Fibroblast of pulmonary artery (primary cell): ENCODE measurements at places on chromosomes 16 and 17.

DNA sequence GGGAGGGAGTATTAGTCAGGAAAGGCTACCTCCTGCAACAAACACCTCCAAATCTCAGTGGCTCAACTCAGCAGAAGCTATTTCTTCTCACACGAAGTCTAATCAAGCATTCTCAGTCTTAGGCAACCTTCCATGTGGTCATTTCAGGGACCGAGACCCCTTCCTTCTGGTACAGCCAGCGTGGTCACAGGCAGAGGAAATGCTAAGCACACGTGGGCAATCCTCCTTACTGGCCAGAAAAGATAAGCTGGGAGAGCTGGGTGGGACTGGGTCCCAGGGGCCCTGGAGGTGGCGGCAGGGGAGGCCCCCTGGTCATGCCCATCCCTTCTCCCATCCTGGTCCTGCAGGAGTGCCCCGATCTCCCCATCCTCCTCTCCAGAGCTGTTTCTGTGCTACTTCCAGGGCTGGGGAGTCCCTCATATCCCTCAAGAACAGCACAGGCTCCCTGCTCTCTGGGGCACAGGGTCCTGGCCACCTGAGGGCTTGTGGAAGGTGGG, 5.7 kb upstream of the CX3CL1 start:
- DNase-seq = peak; percentile 56

DNA sequence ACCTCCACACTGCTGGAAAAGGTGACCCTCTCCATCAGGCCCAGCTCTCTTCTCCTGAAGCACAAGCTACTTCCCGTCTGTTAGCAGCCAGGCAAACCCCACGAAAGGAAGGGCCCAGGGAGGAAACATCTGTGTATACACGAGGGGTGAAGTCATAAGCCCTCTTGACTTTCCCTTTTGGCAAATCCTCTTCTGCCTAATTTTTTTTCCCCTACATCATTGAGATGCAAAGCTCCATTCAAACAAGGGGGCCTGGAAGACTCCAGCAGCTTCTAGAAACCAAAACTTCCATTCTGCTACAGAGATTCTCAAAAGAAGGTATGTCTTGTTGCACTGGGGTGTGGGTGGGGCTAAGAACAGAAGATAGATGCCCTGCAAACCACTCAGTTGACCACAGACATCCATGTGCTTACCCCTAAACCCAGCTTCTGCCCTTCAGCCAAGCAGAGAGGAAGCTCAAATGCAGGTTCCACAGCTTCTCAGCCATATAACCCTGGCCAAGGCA, 145.6 kb upstream of the RCVRN start:
- peak; percentile 22 for DNase-seq

DNA sequence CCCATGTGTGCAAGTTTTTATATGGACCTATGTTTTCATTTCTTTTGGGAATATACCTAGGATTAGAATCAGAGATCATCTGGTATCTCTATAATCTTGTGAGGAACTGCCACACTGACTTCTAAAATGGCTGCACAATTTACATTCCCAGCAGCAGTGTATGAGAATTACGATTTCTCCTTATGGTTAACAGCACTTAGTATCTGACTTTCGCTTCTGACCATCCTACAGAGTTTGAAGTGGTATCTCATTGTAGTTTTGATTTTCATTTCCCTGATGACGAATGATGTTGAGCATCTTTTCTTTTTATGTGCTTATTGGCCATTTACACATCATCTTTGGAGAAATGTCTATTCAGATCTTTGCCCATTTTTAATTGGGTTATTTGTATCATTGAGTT, 10.0 kb downstream of the C16orf96 start:
- DNase-seq = no peak

DNA sequence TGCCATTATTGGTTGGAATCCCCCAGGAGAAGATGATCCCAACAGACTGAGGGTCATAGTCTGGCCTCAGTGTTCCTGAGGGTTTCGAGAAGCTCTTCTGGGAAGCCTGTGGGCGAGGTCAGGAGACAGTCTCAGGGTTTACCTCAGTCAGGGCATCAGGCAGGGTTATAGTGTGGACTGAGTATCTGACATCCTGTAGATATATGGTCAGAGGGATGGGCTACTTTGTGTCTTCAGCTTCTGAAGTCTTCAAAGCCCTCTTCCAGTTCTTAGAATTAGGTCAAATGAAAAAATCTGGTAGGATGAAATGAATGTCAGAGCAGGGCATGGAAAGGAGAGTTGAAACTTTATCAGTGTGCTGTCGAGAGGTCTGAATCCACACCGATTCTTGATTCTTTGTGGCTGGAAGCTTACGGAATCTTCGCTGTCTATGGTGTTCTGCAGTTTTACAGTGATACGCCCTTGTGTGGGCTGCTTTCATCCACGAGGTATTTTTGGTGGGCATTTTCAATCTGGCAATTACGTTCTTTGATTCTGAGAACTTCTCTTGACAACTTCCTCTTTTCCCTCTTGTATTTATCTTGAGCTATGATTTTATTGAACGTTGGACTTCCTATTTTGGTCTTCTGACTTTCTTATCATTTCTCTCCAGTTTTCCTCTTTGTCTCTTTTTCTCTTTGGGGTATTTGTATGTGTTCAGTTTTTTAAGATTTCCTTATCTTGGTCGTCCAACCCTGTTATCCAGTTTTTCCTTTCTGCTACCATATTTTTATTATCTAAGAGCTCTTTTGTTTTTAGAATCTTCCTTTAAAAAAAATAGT, 30.4 kb downstream of the BPTF start:
- no peak for DNase-seq

DNA sequence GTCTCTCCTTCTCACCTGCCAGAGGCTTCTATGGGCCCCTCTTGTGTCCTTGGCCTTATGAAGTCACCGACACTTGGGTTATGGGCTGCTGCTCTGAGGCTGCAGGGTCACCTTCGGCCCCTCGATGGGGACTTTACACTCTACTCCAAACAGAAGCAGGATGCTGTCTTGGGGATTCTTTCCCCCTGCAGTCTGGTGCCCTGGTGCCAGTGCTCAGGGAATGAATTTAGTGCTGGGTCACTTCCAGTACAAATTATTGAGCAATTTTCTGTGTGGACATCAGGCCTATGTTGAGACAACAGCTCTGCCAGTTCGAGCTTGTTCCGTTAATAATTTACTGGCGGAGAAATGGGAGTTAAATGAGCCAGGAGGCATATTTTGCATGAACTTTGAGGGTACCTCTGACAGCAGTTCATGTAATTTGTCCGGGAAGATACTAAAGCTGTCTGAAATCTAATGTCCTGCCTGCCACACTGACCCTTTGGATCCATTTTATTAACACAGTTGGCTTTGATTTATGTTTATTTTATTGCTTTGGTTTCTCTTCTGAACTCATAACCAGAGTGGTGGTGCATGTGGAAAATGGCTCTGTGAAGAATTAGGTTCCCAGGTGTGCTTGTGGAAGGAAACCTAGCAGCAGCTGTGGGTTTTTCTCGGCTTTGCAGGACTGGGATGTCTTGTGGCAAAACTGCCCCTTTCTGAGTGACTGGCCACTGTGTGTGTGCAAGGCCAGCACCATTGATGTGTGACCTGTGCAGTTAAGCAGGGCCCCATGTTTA, 34.1 kb upstream of the DHX8 start:
- no peak for DNase-seq
